ENCODE measurements at places on chromosomes 13 and 19. TPM values are rescaled to one million over a fixed set of nuclear protein-coding genes. Genes with fewer than 3 reads are reported as not detected.

DNA sequence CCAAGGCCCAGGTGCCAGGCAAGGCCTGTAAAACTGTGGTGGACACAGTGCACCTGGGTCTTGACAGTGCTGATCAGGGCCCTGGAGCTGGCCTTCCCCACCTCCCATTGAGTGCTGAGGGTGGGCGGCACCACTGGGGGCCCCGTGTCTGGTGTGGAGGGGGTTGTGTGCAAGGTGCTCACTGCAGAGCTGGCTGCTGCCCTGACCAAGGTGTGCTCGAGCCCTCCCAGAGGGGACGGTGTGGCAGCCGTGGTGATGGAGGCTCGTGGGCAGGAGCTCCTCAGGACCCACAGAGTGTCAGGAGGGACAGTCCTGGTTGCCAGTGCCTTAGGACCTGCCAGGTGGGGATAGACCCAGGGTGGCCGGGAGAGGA lies 23.0 kb downstream of the ATP4B start:
- no peaks in the 10 kb centered on the region for H3K4me1 ChIP-seq
- H3K27me3 ChIP-seq, result no peaks in the 10 kb centered on the region

- H3K27me3 ChIP-seq, result no peaks in the 10 kb centered on the region
- H3K27ac ChIP-seq, result no peak overlapping the region
- H3K36me3 ChIP-seq, result no peaks in the 10 kb centered on the region
- no peak for DNase-seq
- H3K4me1 ChIP-seq, result no peaks in the 10 kb centered on the region
Measured at GRCh38 chr13:99154064-99154463, 46.6 kb upstream of the UBAC2 start.

MPV17L2 gene
- polyA plus RNA-seq, result 22.7 TPM

ADPRHL1 gene
- 1.2 TPM for polyA plus RNA-seq
